IMR-90 (cell line): ENCODE measurements at places on chromosomes 13 and 19. TPM values are rescaled to one million over a fixed set of nuclear protein-coding genes. Genes with fewer than 3 reads are reported as not detected.

The SRRM5 gene
- total RNA-seq: not detected in 2 replicates

The TSHZ3 gene
- total RNA-seq: 7.8 and 8.1 TPM in 2 replicates

The PSG2 gene
- total RNA-seq: 0.18 and 0.28 TPM in 2 replicates

The CCL25 gene
- not detected in 2 replicates for total RNA-seq

DNA sequence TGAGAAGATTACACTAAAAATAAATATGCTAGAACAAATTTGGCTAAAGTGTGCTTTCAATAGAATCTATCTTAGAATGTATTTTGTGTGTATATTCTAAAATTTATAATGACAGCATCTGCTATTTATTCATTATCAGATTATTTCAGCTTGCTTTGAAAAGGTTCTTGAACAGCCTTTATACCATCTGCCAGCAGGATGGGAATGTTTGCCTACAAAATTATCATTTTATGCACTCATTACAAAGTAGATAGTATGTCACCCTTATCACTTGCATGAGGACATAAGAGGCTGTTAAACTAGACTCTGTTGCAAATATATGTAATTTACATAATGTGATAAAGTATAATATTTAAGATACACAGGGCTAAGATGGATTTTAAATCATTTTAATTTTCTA, 1286.9 kb upstream of the PCDH20 start:
- no peak overlapping the region for H3K4me3 ChIP-seq
- no peaks in the 10 kb centered on the region for H3K27me3 ChIP-seq
- DNase-seq: no peak
- H3K27ac ChIP-seq: no peak overlapping the region
- no peaks in the 10 kb centered on the region for H3K4me1 ChIP-seq
- no peaks in the 10 kb centered on the region for H3K36me3 ChIP-seq

The SBK3 gene
- 0.18 TPM in 1 of 2 replicates, not detected in the other for total RNA-seq

The NUP62 gene
- 21.3 and 26.4 TPM in 2 replicates for total RNA-seq

- no peak for DNase-seq
- no peaks in the 10 kb centered on the region for H3K27me3 ChIP-seq
- H3K27ac ChIP-seq: no peak overlapping the region
Observed at GRCh38 chr19:4430760-4431159, 26.8 kb downstream of the UBXN6 start.

DNA sequence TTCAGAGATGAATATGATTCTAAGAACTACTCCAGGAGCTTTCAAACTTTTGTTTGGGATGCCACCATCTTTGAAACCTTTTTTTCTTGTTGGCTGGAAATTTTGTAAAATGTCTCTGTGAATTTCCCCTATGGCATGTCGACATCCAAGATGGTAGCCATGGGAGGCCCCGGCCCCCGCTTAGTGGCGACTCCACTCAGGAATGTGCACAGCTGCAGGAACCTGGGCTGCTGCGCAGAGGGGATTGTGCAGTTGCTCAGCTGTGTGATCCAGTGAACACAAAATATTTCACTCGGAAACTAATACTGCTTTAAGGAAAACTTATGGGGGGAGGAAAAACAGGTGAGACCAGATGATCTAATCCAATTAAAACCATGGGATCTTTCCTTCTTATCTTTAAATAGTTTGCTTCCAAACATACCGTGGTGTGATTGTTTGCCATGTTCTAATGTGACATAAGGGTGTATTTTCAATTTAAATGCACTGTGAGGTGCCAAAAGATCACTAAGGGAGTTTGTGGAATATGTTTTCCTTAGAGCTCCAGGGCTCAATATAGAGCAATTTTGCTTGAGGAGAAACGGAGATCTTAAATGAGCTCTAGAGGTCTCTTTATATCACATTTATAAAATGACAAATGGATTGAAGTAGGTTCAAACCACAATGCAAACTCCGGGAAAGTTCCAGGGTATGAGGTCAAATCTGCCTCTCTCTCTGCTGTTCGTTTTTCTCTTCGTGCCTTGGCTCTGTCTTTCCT, 497.7 kb downstream of the FGF9 start:
- H3K27ac ChIP-seq: no peak overlapping the region
